LoVo (cell line): ENCODE measurements at places on chromosomes 6 and 20.

GRCh38 chr6:105331927-105332326 is 71.0 kb downstream of the PREP start:
- no peak for DNase-seq

DNA sequence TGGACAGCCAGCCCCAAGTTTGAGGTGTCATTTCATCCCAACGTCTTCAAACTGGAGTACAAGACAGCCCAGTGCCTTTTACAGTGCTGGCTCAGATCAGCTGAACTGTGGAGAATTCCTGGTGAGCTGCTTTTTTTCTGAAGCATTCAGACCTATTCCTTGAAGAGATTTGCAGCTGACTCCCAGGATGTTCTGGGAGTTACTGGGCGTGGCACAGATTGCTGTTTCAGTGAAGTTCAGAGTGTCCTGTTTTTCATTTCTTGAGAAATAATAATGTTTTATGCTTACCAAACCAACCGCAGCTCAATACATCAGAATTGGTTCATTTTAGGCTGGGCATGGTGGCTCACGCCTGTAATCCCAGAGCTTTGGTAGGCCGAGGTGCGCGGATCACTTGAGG is 33.4 kb upstream of the SRPK1 start:
- no peak for DNase-seq

DNA sequence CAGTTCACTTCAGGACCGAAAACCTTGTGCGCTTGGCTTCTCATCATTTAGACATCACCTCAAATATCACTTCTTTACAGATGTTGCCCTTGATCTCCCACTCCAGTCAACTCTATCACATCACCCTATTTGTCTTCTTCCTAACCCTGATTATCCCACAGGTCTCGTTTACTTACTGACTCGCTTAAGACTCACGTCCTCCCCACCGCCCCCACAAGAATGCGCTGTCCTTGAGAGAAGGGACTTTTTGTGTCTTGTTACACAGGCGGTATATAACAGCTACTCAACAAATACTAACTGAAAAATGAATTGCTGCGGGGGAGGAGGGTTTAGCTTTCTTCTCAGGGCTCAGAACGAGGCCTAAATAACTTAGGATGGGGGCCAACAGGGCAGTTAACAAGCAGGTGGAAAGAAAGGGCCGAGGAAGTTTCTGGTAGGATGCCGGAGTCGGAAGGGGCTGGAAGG is 527 bp downstream of the TOMM34 start:
- DNase-seq = no peak

GRCh38 chr6:122790423-122791309 is 1.6 kb downstream of the SMPDL3A start:
- no peak for DNase-seq

GRCh38 chr20:60642541-60642940 is 609.5 kb upstream of the CDH4 start:
- DNase-seq = no peak

DNA sequence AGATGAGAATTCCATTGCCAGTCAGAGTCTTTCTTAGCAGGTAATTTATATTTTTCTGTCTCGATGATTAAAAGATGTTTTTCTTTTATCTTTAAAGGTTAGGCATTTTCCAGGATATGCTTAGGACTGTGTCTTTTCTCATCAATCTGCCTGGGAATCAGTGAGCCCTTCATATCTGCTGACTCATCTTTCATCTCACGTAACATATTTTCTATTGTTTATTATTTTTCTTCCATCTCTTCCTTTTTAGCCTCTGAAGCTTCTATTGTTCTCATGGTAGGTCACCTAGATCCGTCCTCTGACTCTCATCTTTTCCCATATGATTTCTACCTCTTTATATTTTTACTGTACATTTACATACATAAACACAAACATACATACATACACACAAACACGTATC is 8.7 kb downstream of the CCDC28A start:
- DNase-seq = no peak

- no peak for DNase-seq
Measured at GRCh38 chr20:16158090-16158975, 414.9 kb downstream of the KIF16B start.

GRCh38 chr20:652615-653109 is 338 bp downstream of the SRXN1 start:
- peak; percentile 3 for DNase-seq

GRCh38 chr6:117344444-117345291 is 79.3 kb downstream of the VGLL2 start:
- DNase-seq = no peak

DNA sequence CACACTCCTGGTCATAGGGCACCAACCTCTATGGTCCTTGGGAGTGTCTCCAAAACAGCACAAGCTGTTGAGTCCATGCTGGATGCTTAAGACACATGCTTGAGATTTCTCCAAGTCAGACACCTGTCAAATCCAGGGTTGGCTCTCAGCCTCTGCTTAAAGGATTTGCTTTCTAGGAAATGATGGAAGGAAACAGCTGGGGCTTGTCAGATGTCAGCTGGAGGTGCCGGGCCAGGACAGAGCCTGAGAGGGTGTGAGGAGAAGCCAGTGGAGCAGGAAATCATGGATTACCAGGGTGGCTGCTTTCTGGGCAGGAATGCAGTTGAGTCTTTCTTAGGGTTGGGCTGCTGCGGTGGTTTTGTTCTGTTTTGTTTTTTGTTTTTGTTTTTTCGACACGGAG is 83.0 kb upstream of the FAM184A start:
- no peak for DNase-seq

DNA sequence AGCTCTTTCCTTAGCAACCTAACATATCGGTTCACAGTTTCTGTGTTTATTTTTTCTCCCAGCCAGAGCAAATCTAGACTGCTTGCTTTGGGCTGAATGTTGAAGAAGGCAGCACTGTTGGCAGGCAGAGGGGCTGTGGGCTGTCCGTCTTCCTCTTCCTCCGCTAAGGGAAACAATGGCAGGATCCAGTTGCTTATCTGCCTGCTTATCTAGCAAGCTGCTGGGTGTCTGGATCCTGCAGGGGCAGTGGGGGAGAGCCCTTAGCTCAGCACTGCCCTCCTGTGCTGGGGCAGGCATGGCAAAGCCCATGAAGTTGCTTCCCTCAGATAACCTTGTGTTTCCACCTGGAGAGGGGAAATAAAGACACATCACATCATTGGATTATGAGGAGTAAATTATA is 92.7 kb upstream of the CD93 start:
- no peak for DNase-seq

- DNase-seq = no peak
Measured at GRCh38 chr6:128233531-128233930, 286.9 kb downstream of the PTPRK start.

DNA sequence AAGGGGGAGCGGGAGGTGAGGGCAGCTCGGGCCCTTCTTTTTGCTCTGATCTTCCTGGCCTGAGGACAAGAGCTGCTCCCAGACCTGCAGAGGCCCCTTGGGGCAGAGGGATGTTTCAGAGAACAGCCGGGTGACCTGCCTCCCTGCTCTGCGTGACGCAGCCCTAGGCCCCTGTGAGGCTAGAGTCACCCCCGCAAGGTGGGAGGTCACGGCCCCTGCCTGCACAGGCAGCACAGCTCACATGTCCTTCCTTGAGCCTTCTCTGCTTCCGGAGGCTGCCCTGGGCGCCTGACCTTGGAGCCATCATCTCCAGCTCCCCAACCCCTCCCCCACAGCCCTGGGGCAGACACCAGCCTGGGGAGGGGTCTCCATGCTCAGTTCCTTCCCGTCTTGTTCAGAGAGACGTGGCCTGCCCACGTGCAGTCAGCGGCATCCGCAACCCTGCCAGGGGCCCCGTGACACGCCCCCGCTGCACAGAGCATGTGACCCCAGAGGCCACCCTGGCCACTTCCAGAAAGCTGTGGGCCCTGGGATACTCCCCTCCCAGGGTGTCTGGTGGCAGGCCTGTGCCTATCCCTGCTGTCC is at the start of gene BIRC7:
BIRC7 (plus strand) TSS at position 507 of the 585 bp plus-strand sequence. CDS start 192 bp downstream, outside the sequence.
- DNase-seq = no peak

GRCh38 chr6:75893058-75893775 is 144.2 kb downstream of the MYO6 start:
- DNase-seq = peak; percentile 27

GRCh38 chr20:53934421-53935343 is 135.7 kb downstream of the BCAS1 start:
- DNase-seq = peak; percentile 50

DNA sequence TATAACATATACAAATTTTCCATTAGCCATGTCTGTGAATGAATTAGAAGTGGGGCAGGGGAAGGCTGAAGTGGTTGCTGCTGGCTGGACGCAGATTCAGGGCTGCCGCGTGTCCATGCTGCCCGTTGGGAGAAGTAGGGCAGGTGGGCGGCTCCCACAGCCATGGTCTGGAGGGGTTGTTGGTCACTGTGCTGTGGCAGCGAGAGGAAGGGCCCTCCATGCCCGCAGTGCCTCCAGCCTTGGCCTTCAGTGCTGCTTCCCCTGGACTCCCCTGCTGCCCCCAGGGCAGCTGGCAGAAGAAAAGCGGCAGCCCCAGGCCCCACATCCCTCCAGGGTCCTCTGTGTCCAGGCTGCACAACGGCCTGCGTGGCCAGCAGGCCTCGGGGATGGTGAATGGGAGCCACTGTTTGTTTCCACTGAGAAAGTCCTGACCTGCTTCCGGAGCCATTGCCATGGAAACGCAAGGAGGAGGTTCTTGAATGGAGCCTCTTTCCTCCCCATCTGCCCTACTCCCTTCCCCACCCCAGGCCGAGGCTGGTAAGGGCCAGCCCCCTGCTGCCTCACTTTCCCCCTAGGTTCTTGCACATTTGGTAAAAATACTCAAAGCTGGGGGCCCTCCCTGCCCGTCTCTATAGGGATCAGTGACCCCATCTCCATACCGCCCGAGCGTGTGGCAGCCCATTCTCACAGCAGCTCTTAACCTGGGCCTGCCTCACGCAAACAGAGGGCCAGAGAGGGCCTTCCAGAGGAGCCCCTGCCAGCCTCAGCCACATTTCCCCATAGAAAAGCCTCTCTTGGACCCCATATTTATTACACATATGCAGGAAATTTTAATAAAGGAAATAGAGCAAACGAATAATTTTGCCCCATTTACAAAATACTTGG is 113.3 kb downstream of the SASH1 start:
- DNase-seq = no peak

- DNase-seq = no peak
Measured at GRCh38 chr6:16067568-16067967, 61.3 kb upstream of the MYLIP start.

- no peak for DNase-seq
Measured at GRCh38 chr20:46099491-46100287, 9.9 kb upstream of the NCOA5 start.

- no peak for DNase-seq
Measured at GRCh38 chr6:1945235-1945832, 300.1 kb downstream of the GMDS start.

GRCh38 chr6:39422238-39422637 is 99.7 kb upstream of the KCNK16 start:
- no peak for DNase-seq

DNA sequence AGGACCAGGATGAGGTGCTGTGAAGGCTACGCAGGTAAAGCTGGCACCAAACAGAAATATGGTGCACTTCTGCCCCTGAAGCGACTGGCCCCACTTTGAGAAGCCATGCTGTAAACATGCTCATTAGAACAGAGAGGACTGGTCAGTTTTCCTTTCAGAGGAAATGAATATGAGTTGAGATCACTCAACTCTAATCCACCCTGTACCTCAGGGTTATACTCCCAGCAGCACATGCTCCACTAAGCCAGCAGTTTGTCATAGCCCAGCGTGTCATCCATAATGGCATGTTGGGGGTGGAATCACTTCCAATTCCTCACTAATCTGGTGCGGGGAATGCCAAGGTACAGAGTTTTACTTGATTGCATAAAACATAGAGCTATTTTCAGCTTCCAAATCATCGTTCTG is 98.1 kb downstream of the HIVEP2 start:
- peak; percentile 41 for DNase-seq

DNA sequence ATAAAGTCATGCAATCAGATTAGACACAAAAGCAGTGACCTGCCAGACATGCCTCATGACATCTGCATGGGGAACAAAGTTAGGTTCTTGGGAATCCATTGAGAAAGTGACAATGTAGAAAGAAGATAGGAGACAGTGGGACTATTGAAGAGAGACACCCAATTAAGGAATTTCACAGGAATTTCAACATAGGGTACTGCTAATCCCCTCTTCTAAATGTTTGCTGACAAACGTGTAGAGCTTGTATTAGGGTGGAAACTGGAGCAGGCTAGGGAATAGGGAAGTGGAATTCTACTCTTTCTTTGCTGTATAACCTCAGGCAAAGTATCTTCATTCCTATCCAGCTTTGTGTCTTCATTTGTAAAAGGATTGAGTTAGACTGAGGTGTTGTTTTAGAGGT is 409.4 kb upstream of the SASH1 start:
- DNase-seq = no peak

DNA sequence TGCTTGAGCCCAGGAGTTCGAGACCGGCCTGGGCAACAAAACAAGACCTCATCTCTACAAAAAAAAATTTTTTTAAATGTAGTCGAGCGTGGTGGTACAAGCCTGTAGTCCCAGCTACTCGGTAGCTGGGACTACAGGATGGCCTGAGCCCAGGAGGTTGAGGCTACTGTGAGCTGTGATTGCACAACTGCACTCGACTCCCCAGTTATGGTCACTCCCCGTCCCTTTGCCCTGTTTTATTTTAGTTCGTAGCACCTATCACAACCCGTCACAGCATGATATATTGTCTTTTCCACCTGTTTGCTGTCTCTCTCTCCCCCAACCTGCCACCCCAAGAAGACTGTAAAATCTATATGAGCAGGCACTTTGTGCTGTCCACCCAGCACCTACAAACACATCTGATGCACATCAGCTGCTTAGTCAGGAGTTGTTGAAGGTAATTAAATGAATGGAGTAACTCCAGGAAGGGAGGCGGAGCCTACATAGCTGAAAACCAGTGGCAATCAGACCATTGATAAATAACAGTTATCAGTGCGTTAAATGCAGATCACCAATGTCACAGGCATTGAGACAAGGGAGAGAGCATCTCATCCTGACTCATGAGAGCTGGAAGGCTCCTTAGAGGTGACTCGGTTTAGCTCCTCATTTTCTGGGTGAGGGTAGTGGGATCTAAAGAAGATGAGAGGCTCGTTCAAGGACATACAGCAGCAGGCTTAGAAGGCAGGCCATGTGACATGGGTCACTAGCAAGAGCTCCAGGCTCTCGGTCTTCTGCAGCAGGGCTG is 14.4 kb upstream of the XRN2 start:
- no peak for DNase-seq

GRCh38 chr6:49030251-49031020 is 432.6 kb downstream of the MMUT start:
- no peak for DNase-seq

GRCh38 chr6:107045826-107046675 is 18.1 kb downstream of the MTRES1 start:
- DNase-seq = no peak

GRCh38 chr6:154447954-154448353 is 62.5 kb downstream of the CNKSR3 start:
- DNase-seq = no peak

- DNase-seq = no peak
Measured at GRCh38 chr6:14386263-14386662, 268.7 kb downstream of the CD83 start.

- no peak for DNase-seq
Measured at GRCh38 chr6:118902726-118903125, 8.8 kb downstream of the ASF1A start.
